ENCODE measurements at places on chromosomes 1 and 21. TPM values are rescaled to one million over a fixed set of nuclear protein-coding genes. Genes with fewer than 3 reads are reported as not detected.

Gene ERICH3
- not detected for total RNA-seq

Gene TTLL7
- total RNA-seq = 6.2 TPM

Gene OR6K3
- total RNA-seq = not detected

Gene FAM43B
- total RNA-seq = 0.11 TPM

Gene NUAK2
- total RNA-seq = 21.3 TPM

Gene RNU1-1
- total RNA-seq = 3,596 TPM

Gene EXTL1
- 3.7 TPM for total RNA-seq

Data from endodermal cell (in vitro differentiated cells).